ENCODE measurements at places on chromosomes 1 and 21.

GRCh38 chr1:114336360-114336759 is 174.6 kb downstream of the TRIM33 start:
- DNase-seq = no peak

- no peak for DNase-seq
Measured at GRCh38 chr1:95504321-95504720, 270.3 kb downstream of the RWDD3 start.

- no peak for DNase-seq
Measured at GRCh38 chr1:160724465-160725242, 13.0 kb upstream of the CD48 start.

- no peak for DNase-seq
Measured at GRCh38 chr1:162688521-162688920, 56.3 kb downstream of the DDR2 start.

GRCh38 chr21:25370311-25370744 is 237.0 kb downstream of the MRPL39 start:
- no peak for DNase-seq

DNA sequence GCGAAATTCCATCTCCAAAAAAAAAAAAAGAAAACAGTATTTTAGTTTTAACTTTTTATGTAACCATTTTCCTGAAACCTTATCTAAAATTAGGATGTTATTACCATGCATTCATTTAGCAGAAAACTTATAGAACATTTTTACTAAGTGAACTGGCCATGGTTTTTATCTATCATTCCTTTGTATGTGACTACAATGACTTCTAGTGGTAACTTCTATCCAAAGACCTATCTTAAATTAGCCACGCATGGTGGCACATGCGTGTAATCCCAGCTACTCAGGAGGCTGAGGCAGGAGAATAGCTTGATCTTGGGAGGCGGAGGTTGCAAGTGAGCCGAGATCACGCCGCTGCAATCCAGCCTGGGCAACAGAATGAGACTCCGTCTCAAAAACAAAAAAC is 11.4 kb downstream of the GGPS1 start:
- no peak for DNase-seq

DNA sequence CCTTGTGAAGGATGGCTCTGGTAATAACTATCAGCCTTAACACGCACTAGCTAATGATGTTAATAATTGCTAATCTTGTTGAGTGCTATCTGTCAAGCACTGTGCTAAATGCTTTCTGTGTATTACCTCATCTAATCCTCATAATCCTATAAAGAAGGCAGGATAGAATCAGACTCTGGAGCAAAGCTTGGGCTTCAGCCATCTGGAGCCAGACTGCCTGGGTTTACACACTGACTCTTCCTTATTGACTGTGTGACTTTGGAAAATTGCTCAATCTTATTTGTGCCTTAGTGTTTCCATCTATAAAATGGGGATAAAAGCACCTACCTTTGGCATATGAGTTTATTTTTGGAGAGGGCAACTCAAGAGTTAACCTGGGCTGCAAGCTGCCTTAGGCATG is 216.1 kb downstream of the NUF2 start:
- no peak for DNase-seq

GRCh38 chr1:64564891-64565290 is 95.0 kb downstream of the CACHD1 start:
- no peak for DNase-seq

DNA sequence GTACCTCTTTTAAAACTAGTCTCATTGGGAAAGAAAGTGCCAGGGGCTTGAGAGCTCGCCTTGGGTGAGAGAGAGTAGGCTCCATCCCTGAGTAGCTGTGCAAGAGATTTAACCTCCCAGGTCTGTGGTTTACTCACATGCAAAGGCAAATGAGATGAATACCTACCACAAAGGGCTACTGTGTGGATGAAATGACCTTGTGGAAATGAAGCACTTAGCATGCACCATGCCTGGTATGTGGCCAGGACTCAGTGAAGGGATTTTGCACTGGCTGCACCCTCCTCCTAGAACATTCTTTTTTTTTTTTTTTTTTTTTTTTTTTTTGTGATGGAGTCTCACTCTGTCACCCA is 120.3 kb downstream of the PROX1 start:
- no peak for DNase-seq

DNA sequence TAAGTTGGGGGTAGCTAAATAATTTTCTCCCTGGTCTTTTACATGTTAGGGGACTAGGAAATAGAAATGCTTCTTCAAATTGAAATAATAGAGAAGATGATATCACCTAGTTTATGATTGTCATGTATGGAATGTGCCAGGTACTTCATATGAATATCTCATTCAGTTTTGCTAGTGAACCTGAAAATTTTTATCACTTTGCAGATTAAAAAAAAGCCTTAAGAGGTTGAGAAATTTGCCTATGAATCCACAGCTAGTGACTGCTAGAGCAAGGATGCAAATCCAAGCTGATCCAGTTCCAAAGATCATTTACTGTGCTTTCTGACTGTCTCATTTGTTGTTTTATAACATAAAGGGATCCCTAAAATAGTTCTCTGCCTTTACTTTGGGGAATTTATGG is 24.7 kb downstream of the RNF2 start:
- no peak for DNase-seq

DNA sequence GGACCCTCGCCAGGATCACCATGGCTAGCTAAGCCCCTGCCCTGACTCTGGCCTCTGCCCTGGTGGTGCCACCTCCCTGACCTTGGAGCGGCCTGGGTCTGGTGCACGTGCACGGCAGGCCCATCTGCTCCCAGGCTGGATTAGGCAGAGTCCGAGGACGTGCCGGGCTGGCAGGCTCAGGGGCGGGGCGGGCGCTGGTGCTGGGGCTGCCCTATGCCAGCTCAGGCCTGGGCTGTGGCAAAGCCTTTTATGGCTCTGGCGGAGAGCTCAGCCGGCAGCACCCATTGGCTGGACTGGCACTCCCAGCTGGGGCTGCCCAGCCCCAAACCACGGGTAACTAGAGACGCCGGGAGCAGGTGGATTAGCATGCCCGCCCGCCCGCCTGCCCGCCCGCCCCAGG is 17.1 kb upstream of the EDN2 start:
- DNase-seq = no peak

DNA sequence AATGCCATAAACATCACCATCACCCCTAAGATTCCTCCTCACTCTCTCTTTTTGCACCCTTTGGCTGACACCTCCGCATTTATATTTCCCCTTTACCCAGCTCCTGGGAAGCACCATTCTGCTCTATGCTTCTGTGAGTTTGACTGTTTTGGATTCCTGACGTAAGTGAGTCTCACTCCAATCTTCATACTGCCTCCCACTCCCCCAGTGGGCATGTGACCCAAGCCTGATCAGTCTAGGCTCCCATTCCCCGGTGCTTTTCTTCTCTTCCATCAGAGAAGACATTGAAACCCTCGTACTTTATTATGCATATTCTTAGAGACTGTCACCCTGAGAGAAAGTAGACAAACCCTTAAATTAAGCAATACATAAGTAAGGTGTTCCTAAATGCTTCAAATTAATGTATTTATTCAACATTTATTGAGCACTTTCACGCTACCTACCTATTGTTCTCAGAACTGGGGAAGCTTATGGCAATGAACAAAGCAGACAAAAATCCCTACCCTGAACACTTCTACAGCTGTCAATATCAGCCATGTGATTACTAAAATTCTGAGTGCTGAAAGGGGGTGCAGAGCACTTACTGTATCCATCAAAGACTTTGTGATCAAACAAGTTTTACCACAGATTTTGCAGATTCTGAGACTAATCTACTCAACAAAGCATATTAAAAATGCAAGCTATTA is 43.4 kb upstream of the DIPK1A start:
- no peak for DNase-seq

DNA sequence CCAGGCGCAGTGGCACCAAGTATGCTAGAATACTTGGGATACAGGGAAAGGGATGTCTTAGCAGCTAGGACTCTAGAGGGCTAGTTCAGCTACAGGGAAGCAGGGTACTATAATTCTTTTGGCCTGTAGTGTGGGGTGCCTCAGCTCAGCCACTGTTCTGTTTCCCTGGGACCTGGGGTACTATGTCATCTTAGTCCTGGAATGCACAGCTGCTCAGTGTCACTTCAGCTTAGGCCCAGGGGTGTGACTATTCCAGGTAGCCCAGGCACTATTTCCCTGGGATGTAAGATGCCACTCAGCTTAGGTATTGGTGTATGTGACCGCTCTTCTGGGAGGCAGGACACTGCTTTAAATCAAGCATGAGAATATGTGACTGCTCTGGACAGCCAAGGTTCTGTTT is 34.1 kb downstream of the RGSL1 start:
- DNase-seq = no peak

DNA sequence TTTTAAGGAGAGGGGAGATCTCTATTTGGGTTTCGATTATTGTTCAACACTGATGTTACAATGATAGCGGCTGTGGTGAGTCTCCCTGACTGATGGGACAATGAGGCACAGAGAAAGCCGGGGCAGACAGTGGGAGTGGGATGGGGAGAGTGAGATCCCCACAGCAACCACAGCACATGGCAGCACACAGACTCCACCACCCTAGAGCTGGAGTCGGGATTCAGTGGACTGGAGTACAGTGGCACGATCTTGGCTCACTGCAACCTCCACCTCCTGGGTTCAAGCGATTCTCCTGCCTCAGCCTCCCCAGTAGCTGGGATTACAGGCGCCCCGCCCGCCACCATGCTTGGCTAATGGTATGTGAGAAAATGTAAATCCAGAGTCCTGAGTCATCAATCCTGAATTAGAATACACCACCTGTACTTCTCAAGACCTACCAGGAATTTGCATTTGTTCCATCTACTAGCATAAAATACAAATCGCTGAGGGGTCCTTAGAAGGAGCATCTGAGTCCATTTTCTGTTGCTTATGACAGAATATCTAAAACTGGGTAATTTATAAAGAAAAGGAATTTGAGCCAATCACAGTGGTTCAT is 125.8 kb downstream of the TOMM20 start:
- DNase-seq = no peak

DNA sequence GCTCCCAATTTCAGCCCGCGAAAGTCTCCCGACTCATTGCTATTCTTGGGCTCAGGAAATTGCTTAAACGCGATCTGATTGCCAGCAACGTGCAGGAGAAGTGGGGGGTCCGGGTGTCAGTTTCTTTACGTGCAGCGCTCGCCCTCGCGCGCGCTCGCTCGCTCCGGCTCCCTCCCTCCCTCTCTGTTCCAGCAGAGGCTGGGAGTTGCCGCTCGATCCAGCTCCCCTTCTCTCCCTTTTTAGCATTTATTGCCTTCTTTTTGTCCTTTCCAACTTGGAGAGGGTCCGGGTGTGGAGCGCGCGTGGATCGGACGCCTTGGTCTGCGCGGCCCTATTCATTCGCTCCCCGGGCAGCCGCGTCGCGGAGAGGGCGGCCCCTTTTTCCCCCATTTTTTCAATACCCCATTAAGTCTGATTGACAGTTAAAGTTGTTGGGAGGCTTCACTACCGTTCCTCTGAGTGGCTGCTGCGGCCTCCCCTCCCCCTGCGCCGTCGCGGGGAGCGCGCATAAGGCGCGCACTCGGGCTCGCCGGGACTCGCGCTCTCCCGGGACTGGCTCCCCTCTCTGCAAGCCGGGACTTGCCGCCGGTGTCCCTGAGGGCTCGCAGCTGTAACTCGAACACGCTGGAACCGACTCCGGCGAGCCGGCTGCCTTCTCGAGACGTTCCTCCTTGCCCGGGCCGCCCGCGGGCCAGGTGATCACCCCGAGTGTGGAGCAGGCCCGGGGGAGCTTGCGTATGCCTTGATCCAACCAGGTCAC is at the start of gene DHRS3:
DHRS3 (minus strand) TSS at position 310 of the 760 bp plus-strand sequence. CDS start 862 bp downstream, outside the sequence.
- peak; percentile 58 for DNase-seq

- DNase-seq = no peak
Measured at GRCh38 chr1:38733761-38734160, 125.8 kb downstream of the RRAGC start.
